Stimulated activated CD8-positive, alpha-beta memory T cell treated with anti-CD3 and anti-CD28 coated beads, Interleukin-7, amount 100 ng/mL, for 24 hours (primary cell): ENCODE measurements at places on chromosomes 13 and 19.

- no peak for DNase-seq
Observed at GRCh38 chr19:8366121-8366581, 2.2 kb downstream of the ANGPTL4 start.

- no peak for DNase-seq
Observed at GRCh38 chr13:107208889-107209288, 641.0 kb upstream of the ARGLU1 start.

DNA sequence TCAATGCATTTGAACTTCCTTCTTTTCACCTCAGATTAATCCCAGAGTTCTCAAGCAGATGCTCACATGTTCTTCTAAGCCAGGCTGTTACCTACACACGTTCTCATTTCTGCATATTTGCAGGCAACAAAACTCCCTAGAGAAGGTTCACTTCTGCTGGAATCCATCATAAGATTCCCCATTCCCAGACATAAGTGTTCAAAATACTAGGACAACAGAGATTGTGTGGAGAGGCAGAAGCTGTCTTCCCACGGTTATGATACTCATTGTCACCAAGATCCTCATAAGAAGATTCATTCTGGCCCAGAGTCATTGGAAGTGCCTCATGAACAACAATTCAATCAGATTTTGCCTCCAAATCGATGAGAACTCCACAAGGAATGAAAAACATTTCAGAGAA is 931.6 kb upstream of the MIR17HG start:
- no peak for DNase-seq

DNA sequence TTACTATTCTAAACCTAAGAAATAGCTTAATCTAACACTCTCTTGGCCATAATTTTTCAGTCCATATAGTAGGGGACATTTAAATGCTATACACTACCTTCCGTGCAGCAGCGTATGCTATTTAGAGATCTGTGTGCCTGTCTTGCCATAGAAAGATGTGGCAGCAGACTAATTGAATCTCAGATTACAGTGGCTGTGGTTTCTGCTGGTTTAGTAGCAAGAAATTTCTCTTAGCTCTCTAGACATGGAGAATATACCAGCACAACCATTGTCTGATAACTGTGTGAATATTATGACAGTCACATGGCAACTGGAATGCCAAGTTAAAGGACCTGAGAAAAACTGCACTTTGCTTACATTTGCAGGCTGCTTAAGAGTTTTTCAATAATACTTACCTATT is 672.4 kb upstream of the MIR17HG start:
- DNase-seq: no peak

DNA sequence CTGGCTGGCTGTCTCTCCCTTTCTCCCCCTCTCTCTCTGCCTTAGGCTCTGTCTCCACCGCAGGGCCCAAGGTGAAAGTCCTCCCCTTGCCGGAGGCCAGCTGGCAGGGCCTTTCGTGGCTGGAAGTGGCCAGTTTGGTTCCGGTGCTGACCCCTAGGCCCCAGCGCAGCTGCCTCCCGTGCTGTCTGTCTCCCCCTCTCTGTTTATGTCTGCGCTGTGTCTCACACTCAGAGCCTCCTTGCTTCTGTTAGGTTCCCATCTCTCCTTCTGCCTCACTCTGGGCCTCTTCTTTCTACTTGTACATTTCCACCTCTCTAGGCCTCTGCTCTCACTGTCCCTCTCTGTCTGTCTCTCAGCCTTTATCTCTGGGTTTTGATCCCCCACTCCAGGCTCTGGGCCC is 13.1 kb downstream of the CCDC97 start:
- no peak for DNase-seq

- DNase-seq: no peak
Observed at GRCh38 chr13:111488486-111489132, 168.2 kb downstream of the TEX29 start.

- DNase-seq: no peak
Observed at GRCh38 chr13:50991579-50992521, 82.3 kb downstream of the RNASEH2B start.

DNA sequence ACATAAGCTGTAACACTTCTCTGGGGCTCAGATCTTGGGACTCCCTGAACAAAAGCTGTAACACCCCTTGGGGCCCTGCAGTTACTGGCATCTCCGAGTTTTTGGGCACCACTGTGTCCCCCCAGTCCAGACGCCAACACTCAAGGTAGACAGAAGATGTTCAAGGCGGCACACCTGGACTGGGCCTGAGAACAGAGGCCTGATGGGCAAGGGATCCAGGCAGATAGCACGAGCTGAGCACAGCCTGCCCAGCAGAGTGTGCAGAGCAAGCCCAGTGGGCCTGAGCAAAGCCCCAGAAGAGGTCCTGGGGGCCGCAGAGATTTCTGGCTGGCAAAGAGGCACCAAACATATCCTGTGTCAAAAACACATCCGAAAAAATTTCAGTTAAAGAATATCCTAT is 1163.3 kb upstream of the PRR20A start:
- DNase-seq: no peak

- DNase-seq: no peak
Observed at GRCh38 chr13:95296326-95296925, 4.8 kb downstream of the ABCC4 start.

DNA sequence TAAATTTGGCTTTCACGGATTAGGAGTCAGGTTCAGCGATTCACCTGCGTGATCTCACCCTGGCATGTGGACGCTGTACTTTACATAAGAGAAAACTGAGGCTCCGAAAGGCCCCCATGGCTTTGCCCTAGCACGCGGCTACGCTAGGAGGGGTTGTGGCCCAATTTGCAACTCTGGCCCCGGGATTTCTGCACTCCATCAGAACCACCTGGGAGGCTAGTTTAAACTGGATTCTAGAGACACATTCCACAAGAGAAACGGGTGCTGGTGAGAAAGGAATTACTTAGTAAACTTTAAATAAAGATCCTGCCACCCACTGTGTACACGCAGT is 6.2 kb downstream of the BCL3 start:
- no peak for DNase-seq

- DNase-seq: no peak
Observed at GRCh38 chr19:6483235-6483634, 1.6 kb upstream of the DENND1C start.

- no peak for DNase-seq
Observed at GRCh38 chr19:36441339-36441738, 22.9 kb upstream of the ZFP82 start.

GRCh38 chr19:23855676-23856075 is 59.0 kb upstream of the ZNF726 start:
- no peak for DNase-seq

GRCh38 chr19:1237754-1238368 is at the start of gene CBARP:
Gene CBARP, minus strand, starts transcription at chr19:1238005. Its CDS starts 1,905 bp downstream, at chr19:1236100.
- DNase-seq: no peak

GRCh38 chr19:6807291-6807690 is 34.8 kb downstream of the VAV1 start:
- DNase-seq: no peak

GRCh38 chr13:66974174-66974573 is 256.0 kb downstream of the PCDH9 start:
- DNase-seq: no peak
